ENCODE measurements at places on chromosomes 5 and 9.
A peak's percentile ranks its signal among the peaks of the same experiment; 100 is the strongest.

DNA sequence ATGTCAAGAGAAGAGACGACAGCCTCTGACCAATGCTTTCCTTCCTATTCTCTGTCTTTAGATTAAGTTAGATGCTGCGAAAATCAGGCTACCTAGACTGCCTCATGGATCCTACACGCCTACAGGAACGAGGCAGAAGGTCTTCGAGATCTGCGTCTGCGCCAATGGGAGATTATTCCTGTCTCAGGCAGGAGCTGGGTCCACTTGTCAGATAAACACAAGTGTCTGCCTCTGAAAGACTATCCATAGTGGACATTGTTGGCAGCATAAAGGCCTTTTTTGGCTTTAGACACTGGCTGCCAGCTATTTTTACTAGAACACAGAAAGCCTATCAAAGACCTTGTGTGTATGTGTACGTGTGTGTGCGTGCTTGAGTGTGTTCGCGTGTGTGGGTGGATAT, 90.9 kb upstream of the PPP1R2B start:
- no peak for DNase-seq

DNA sequence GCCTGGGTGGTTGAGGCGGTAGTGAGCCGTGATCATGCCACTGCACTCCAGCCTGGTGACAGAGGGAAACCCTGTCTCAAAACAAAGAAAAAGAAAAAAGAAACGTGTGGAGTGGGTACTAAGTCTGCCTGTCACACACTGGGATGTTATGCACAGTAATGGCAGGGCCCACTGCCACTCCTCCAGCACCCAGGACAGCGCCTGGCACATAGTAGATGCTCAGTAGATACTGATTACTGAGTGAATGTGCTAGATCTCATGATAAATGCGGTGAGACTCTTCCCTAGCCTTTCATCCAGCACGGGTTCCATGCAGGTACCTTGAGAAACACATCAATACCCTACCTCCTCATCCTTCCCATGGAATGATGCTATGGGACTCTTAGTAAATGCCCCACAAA, 87.4 kb upstream of the HSPA9 start:
- no peak for DNase-seq

DNA sequence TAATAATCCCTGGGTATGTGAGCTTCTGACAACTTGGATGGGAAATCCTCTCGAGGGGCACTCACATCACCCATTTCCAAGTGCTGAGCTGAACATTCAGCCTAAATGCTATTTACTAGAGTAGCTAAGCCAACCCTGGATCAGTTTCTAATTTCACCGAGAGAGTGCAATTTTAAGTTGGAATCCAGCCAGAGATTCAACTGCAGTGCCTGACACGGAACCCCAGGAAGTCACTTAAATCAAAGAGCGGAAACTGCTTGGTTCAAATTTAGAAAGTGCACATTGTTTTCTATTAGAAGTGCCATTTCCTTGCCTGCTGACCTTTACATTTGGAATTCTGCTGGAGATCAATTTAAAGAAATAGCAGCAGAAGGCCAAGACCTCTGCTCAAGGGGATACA, 8.8 kb downstream of the SPRY4 start:
- DNase-seq: no peak

GRCh38 chr5:73304381-73304780, 131.4 kb downstream of the TMEM174 start:
- no peak for DNase-seq

DNA sequence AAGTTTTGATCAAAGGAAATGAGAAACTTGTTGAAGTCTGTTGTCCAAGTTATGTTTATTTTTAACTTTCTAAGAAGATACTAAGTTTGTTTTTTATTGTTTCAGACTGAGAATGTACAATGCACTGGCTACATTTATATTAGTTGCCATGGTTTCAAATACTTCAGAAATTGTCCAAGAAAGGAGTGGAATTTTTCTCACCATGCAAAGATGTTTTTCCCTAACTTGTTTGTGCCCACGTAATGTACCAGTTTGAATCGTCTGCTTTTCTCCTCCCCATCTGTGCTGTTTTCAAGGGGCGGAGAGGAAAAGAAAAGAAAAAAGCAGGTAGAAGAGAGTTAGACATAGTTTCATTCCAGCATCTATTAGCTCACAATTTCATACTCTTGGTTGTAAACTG, 407.0 kb downstream of the KCTD16 start:
- DNase-seq: no peak

- peak; percentile 48 for DNase-seq
These were observed 201.1 kb downstream of the SNX18 start for GRCh38 chr5:54718656-54719055.

GRCh38 chr9:38360839-38361472, 31.5 kb upstream of the ALDH1B1 start:
- peak; percentile 56 for DNase-seq

GRCh38 chr5:25570067-25570583, 925.3 kb upstream of the CDH10 start:
- peak; percentile 31 for DNase-seq

- no peak for DNase-seq
These were observed 49.9 kb upstream of the PPP2CA start for GRCh38 chr5:134275822-134276221.

GRCh38 chr5:2658447-2658846, 93.0 kb downstream of the IRX2 start:
- DNase-seq: no peak

GRCh38 chr9:105146677-105147076, 97.8 kb upstream of the SLC44A1 start:
- no peak for DNase-seq

- DNase-seq: no peak
These were observed 221.0 kb downstream of the TSSK1B start for GRCh38 chr5:113213551-113214425.

- peak; percentile 90 for DNase-seq
These were observed 191.9 kb upstream of the SEMA6A start for GRCh38 chr5:116766470-116766947.

DNA sequence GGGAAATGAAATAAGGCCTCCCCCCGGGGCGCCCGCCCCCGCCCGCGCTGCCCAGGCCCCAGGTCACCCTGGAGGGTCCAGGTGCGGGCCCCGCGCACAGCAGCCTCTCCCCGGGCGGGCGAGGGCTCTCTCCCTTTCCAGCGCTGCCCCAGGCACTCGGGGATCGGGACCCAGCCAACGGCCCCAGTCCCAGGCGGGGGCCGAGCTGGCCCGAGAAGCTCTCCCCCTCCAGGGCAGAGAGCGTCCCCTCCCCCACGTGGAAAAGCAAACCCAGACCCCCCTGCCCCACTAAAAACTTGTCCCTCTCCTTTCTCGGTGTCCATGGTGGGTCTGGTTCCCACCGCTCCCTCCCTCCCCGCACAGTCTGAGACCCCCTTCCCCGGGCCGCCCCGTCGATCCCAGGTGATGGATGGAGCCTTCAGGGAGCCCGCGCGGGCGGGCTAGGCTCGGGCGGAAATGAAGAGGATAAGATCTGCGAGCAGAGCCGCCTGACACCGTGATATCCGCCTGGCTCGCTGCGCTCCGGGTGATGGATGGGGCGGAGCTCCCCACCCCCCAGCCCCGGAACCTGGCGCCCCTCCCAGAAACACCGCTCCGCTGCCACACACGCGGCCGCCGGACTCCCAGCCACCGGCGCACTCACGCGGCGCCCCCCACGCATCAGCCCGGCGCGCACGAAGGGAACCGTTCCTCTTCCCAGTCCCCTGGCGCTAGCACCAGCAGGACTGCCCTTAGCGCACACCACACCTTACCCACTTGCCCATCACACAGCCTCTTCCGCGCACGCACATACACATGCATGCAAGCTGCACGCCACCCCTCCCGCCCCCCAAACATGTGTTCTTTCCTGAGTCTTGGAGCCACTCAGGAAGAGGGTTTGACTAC, 81.7 kb upstream of the ZBTB43 start:
- peak; percentile 56 for DNase-seq

DNA sequence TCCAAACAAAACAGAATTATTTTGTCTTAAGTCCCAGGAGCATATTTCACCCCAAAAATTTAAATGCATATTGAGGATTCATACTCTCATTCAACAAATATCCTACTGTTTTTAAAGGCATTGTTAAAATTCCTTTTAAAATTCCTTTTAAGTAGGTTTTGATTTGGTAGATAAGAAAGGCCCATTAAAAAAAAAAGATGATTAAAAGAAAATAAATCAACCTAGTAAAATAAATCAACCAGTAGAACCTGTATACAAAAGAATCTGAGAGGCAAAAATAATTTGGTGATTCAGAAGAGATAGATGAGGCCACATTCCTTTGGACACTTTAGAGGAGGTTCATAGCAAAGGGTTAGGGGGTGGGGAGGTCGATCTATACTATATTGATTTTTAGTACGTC, 585.3 kb upstream of the TLE4 start:
- DNase-seq: no peak

DNA sequence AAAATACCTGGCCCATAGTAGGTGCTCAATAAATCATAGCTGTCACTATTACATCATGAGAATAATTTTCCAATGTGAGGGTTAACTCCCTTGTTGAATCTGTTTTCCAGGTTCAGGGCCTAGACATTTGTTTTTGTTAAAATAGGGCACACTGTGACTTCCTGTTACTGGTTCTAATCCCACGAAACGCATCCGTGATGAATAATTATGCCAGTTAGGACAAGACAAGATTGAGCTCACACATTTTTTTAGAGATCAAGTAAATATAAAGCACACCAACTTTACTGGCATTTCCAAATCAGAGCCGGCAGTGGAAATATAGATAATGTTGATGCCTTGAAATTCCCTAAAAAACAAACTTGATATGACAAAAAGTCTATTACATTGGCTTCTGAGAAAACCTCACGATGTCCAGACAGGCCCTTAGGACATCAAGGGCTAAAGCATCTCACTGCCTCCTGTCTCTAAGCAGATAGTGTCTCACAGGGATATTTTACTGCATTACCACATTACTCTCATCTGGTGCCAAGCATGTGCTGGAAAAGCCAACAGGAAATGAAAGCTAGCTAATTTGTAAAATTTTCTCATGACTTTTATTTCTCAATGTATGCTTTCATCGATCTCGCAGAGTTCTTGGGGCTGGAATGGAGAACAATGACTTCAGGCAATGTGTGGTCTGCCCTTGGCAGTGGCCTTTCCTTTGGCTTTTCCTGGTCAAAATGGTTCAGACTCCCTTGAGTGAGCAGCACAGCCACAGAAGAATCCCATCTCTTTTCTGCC, 414.3 kb upstream of the PAPPA start:
- DNase-seq: no peak

GRCh38 chr9:107793541-107793940, 304.0 kb upstream of the KLF4 start:
- DNase-seq: no peak

GRCh38 chr5:100667161-100667630, 132.0 kb downstream of the FAM174A start:
- DNase-seq: no peak

DNA sequence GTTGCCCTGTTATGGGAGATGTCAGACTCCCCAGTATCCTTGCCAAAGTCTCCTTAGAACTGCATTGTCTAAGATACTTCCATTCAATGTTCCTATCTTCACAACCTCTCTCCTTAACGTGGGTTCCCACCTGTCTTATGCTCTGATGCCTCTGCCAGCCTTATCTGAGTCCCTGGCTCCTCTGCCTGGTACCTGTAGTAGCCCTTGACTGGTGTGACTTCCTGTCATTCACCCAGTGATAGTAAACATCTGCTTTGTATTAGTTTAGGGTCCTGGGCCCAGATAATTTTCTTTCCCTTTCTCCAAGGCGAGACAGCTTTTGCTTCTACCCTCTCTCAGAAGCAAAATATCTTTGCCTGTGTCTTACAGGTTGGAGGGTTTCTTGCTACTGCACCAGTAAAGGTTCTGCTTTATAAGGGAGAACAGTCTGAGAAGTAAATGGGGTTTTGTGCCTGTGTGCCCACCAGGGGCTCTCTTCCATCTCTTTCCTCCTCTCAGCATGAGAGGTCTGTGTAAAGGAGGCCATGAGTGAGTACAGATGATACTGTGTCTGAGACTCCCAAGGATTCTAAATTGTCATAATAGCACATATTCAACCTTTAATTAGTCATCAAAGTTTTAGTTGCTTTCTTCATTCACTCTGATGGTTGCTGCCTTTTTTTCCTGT, 220.8 kb downstream of the PRR16 start:
- peak; percentile 73 for DNase-seq

DNA sequence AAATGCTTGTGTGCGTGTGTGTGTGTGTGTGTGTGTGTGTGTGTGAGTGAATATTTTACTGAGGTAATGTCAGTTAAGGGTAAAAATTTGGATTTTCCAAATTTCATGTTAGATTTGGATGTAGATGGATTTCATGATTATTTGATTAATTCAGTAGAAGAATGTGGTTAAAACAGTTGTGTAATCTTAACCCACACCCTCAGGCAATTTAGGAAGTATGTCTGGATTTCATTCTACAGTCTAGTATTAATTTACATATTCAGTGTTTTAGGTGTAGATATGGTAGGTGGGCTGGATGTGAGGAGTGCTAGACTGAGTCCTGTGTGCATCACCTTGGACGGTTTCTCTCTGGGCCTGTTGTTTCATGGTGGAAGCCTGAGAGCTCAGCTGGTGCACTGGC, 99.1 kb upstream of the CKMT2 start:
- DNase-seq: no peak

Data from mesendoderm (in vitro differentiated cells).